ENCODE measurements at places on chromosomes 3 and 15.
A peak's percentile ranks its signal among the peaks of the same experiment; 100 is the strongest.

- DNase-seq, result no peak
Observed at GRCh38 chr3:49416867-49417266, 4.6 kb downstream of the TCTA start.

- no peak for DNase-seq
Observed at GRCh38 chr3:39295184-39295775, 15.4 kb upstream of the CX3CR1 start.

DNA sequence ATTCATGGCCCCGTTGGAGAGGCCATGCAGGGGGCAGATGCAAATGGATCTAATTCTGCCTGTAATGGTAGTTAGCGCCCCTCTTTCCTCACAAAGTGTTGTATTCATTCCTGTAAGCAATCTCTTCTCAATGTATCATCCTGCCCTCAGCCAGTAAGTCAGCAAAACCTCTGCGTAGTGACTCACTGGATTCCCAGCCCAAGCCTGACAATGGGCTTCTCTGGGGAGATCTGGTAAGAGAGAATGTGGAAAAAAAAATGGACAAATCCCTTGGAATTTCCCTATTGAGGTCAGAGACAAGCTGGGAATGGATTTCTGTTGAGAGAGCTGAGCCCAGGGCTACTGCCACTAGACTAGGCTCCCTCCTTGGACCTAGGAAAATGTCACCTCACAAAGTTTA is 25.4 kb downstream of the ADPGK start:
- no peak for DNase-seq

GRCh38 chr3:27554706-27555105 is 70.5 kb upstream of the SLC4A7 start:
- DNase-seq, result no peak

GRCh38 chr3:17354341-17354740 is 388.1 kb downstream of the TBC1D5 start:
- DNase-seq, result no peak

DNA sequence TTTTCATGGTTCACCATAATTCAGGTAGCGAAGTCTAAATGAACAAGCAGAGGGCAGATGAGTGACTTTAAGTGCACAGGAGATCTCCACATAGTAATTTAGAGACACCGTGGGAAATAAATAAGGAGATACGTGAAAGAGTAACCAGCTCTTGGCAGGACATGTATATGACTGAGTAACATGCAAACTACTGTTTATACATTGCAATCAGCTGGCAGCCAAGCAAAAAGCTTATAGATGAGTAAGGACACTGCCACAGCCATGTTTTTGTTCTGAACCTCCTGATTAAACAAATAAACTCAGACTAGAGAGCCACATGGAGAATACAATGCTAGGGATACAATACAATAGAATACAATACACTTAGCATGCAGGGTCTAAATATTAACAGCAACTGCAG is 252.4 kb downstream of the FHIT start:
- no peak for DNase-seq

- no peak for DNase-seq
Observed at GRCh38 chr3:16415911-16416476, 97.5 kb downstream of the RFTN1 start.

- no peak for DNase-seq
Observed at GRCh38 chr3:175489406-175489805, 630.3 kb downstream of the NAALADL2 start.

- DNase-seq, result no peak
Observed at GRCh38 chr15:78695854-78696253, 54.8 kb upstream of the CHRNB4 start.

- DNase-seq, result no peak
Observed at GRCh38 chr15:57003418-57003817, 85.0 kb downstream of the TCF12 start.

GRCh38 chr3:128464188-128464587 is 2.5 kb downstream of the DNAJB8 start:
- DNase-seq, result no peak

- no peak for DNase-seq
Observed at GRCh38 chr3:95289295-95289694, 1226.4 kb downstream of the NSUN3 start.

- DNase-seq, result peak; percentile 43
Observed at GRCh38 chr3:100709842-100710260, 557 bp downstream of the TFG start.

DNA sequence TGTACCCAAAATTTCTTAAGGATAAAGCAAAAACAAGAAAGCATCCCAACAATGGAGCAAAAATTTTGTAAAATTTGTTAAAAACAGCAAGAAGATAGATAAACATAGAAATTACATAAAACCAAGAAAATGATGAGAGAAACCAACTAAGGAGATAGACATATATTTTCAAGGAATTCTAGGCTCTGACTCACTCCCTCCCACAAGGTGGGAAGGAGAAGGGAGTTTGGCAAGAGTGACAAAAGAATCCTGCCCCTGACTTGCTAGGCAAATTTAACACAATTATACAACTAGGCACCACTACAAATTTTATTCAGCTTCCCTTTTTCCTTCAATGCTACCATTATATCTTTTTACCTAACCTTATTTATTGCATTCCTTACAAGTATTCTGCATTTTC is 70.9 kb downstream of the MYO9A start:
- no peak for DNase-seq

- DNase-seq, result no peak
Observed at GRCh38 chr15:63860155-63860554, 26.4 kb upstream of the HERC1 start.

DNA sequence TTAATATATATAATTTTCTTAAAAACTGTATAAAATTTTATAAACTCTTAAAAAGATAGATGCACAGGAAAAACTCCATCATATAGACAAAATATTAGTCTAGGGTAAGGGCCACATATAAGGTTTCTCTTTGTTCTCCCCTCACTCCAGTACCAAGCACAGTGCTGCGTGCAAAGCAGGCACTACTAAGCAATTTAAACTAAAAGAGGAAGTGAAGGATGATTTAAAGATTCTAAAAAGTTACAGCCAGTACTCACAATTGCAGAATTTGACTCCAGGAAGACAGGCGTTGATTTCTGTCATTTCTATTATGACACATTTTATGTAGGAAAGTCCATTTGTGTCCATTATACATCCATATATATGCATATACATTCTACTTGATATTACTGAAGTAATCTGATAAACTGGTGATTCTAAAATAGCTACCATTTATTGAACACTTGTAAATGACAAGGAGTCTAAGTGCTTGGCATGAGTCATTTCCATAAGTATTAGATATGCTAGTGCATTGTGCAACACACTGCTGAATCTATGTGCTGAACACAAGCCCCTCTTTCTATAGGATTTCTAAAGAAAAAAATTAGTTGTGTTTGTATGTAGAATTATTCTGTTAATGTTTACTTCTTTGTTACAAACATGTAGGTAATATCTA is 785.5 kb upstream of the ARRDC4 start:
- no peak for DNase-seq

DNA sequence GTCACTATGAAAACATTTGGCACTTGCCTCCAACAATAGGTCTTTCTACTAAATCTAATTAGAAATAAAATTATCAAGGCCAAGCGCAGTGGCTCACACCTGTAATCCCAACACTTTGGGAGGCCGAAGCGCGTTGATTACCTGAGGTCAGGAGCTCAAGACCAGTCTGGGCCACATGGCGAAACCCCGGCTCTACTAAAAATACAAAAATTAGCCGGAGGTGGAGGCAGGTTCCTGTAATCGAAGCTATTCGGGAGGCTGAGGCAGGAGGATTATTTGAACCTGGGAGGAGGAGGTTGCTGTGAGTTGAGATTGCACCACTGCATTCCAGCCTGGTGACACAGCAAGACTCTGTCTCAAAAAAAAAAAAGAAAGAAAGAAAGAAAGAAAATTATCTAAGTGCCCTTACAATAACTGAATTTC is 1.6 kb upstream of the PLD1 start:
- DNase-seq, result peak; percentile 59

DNA sequence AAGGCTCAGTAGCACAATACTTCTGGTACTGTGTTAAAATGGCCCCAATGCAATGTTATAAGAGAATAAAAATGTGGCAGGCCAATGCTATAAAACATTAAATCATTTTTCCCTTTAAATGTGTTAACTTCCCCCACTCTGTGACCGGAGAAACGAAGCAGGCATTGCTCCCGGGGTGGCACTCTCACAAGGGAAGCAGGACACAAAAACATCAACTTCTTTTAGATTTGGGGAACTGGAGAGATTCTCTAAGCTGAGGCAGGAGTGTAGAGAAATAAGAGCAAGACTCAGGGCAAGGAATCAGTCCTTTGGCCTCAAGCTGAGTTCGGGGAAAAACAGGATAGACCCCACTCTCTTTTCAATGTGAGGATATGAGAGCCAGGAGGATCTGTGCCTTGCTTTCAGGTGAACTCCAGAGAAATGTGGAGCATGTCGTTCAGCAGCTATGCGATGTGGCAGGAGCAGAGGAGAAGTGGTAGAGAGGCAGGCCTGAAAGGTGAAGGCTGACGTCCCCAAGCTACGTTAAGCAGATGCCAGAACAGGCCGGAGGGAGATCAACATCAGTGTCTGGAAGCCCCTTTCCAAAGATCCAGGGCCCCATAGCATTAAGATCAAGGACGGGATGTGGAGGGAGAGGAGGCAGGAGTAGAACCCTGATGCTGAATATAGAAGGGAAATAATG is 160.2 kb downstream of the PLD1 start:
- DNase-seq, result no peak

GRCh38 chr3:8647137-8647985 is 2.8 kb upstream of the SSUH2 start:
- no peak for DNase-seq

DNA sequence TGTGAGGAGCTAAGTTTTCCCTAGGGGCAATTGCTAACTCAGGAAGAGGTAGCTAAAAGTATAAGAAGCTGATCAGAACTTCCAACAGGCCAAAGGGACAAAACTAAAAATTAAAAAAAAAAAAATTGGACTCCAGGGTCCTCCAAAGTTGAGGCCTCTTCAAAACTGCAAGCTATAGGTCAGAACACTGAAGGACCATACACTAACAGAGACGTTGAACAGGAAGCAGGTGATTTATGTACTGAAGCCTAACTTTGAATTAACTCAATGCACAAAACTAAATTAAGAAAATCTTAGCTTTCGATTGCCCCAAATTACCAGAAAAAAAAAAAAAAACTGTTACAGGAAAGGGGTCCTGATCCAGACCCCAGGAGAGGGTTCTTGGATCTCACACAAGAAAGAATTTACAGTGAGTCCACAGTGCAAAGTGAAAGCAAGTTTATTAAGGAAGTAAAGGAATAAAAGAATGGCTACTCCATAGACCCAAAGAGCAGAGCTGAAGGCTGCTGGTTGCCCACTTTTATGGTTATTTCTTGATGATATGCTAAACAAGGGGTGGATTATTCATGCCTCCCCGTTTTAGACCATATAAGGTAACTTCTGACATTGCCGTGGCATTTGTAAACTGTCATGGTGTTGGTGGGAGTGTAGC is 442.8 kb upstream of the NECTIN3 start:
- DNase-seq, result no peak

- no peak for DNase-seq
Observed at GRCh38 chr3:108342837-108343486, 46.6 kb downstream of the HHLA2 start.

GRCh38 chr3:195711813-195712534 is 8.8 kb upstream of the MUC20 start:
- DNase-seq, result no peak

DNA sequence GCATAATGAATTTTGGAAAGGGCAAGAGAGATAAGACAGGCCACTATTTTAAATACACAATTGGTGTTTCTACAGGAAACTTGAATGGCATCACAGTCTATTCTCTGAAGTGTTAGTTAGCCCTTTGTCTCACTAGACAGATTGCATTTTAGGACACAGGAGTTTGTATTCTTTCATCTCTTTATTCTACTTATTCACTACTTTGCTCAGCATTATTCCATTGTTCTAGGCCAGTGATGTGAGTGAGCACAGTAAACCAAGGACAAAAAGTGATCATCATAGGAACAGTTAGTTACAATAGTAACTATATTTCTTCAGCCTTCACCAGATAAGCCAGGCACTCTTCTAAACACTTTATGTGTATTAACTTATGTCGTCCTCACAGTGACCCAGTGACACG is 150.2 kb upstream of the SLCO3A1 start:
- DNase-seq, result no peak

DNA sequence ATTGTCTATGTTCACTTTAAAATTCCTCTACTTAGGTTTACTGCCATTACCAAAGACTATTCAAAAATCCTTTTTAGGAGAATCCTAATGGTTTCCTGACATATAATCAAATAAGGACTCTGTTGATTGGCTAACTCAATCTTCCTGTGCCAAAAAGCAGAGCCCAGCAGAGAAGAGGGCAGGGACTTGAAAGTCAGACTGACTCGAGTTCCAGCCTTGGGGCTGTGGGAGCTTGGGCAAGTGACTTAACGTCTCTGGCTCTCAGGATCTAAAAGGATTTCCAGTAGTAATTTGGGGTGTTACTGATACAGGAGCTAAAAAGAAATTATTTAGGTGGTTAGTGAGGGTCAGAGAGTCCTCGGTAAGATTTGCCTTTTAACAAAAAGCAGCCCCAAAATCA is 10.9 kb downstream of the CCR5 start:
- no peak for DNase-seq

- DNase-seq, result peak; percentile 36
Observed at GRCh38 chr15:99249270-99249841, at the start of gene TTC23. TTC23 (minus strand) TSS chr15:99249581; CDS start chr15:99228712, 20,869 bp downstream.

- no peak for DNase-seq
Observed at GRCh38 chr3:45946875-45947274, 3.6 kb downstream of the CXCR6 start.

GRCh38 chr15:62886431-62887071 is 156.0 kb upstream of the TPM1 start:
- DNase-seq, result no peak

GRCh38 chr15:54212635-54213034 is 234.4 kb downstream of the UNC13C start:
- no peak for DNase-seq

DNA sequence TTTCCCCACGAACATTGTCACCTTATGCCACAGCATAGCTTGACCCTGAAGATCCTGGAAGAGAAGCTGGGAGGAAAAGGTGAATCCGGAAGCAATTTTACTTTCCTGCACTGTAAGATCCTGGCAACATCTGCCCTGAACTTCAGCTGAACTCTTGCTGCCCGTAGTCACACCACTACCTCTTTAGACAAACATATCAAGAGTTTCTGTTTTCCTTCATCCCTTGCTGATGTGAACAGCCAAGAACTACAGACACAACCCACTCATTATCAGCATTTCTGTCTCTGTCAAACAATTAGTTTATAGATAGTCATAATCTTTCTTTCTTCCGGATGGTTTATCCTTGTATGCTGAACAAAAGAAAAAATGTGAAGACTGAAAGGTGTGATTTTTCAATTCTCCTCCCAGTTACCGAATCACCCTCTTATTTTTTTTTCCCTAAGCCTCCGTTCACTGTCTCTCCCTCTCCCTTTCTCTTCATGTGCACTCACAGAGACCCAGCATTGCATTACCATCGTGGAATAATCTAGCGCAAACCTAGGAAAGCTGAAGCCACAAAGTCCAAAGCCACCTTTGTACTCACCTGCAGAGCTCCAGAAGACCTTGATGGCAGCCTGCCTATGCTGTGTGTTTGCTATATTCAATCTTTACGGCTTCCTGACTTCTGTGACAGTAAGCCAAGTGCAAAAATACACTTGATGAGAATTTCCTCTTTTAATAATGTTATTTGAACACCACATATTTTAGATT is 229.2 kb downstream of the CDIN1 start:
- DNase-seq, result no peak

All from uterus (tissue), 4 donors.